Common myeloid progenitor, CD34-positive (primary cell): ENCODE measurements at places on chromosomes 7 and 10.

DNA sequence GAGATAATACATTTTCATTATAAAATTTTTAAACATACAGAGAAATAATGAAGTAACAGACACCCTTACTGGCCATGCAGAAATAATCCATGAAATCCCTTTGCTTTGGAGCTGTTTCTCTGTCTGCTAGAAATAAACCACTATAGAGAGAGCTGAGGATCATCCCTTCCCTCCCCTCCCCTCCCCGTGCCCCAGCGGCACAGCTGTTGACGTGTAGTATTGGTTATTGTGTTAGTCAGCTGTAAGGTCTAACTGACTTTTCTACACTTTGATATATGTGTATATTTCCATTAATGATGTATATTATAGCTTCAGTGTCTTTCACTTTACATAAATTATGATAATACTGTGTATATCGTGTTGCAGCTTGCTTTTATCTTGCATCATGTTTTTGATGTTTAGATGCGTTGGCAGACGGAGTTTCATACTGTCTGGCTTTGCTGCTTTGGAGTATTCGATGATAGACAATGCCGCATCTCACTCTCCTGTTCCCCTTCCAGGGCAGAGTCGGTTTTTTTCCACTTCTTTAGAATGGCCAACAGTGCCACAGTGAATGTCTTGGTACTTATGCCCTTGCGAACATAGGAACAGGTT, 27.4 kb upstream of the GRID1 start:
- no peak for DNase-seq

DNA sequence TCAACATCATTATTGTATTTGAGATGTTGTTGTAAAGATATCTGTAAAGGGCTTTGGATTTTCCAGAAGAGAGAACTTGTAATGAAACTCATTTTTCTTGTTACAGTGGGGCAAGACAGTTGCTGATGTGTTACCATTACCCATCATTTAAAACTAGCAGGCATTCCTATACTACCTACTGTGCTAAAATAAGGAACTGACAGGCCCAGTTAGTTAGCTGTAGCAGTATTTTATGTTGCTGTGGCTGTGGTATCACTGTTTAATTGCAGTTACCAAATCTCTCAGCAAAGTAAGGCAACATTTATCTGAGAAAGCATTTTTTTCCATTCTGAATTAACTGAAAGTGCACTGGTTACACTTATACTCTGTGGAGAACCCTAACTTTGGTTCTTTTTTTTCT, 9.9 kb downstream of the ST7 start:
- peak; percentile 46 for DNase-seq

GRCh38 chr7:55019191-55019690, 424 bp downstream of the EGFR start:
- DNase-seq, result no peak

DNA sequence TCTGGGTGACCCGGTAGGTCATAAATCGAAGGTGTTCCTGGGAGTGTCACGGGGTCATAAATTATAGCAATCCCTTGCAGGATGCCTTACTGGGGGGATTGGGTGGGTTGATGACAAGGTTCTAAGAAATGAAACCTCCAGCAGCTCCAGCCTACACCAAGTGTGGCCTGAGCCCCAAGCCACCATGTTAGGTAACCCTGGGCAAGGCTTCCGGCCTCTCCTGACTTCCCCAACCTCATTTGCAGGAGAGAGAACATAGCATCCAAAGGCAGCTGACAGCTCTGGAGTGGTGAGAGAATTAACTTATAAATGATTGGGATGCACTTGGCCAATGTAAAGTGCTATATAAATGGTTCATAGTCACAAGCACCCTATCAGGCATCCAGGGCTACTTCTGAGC, 52.8 kb upstream of the TMEM273 start:
- no peak for DNase-seq

DNA sequence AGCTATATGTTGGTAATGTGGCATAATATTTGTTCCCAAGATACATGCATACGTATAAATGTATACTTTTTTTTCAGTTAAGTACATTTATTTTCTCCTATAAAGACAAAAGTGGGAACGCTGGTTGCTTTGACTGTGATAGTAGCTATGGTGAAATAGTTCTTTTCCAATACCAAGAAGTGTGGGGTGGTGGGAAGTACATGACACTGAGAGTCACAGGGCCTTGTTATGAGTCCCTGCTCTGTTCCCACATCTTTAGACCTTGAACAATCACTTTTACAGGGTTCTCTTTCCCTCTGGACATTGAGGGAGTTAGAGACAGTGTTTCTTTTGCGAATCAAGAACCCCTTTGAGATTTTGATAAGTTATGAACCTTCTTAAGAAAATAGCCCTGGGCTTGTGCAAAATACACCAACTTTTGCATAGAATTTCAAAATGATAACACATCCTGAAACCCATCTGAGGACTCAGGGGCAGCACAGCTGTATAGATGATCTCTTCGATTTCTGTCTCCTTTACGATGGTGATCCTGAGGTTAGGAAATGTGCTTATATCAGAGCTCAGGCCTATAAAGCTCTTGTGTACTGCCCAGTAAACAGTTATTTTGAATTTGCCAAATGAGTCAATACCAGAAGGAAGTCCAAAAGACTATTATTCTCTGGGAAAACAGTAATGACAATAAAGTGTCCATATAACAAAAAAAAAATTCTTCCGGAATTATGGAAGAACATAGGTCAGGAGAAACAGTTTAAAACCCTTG, 1.1 kb downstream of the LMOD2 start:
- DNase-seq, result no peak

- DNase-seq, result peak; percentile 33
These were observed 2.7 kb downstream of the CALD1 start for GRCh38 chr7:134782121-134782623.

GRCh38 chr10:77946084-77946483, 19.5 kb upstream of the DLG5 start:
- no peak for DNase-seq

DNA sequence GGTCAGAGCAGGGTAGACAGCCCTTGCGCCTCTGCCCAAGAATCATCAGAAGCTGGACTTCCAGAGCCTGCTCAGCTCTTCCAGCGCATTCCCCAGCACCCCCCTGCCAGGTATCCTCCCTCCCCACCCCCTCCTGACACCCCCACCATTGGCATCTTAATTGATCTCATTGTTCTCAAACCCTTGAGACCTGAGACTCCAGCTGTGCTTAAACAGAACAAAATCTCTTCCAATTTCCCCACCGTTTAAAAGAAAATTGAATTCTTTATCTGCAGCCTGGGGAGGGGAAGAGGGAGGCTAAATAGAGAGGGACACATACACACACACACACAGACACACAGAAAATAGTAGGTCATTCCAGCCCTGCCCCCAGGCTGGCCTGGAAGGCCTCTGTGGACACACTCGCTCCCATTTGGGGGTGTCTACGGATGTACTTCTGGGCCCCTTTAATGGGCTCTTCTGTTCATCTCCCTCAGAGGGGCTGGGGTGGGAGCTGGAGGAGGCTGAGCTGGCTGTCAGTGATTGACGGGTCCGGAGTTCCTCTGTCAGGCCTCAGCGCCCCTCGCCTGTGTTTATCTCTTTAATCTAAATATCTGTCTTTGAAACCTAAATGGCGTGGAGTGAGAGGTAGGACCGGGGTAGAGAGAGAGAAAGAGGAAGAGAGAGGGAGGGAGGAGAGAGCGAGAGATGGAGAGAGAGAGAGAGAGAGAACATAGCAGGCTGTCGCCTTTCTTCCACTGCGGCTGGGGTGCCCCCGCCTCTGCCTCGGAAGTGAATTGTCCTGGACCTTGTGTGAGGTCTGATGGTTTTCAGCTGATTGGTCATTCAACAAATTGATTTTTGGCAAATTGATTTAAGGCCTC, 61.7 kb downstream of the C10orf105 start:
- DNase-seq, result peak; percentile 59

DNA sequence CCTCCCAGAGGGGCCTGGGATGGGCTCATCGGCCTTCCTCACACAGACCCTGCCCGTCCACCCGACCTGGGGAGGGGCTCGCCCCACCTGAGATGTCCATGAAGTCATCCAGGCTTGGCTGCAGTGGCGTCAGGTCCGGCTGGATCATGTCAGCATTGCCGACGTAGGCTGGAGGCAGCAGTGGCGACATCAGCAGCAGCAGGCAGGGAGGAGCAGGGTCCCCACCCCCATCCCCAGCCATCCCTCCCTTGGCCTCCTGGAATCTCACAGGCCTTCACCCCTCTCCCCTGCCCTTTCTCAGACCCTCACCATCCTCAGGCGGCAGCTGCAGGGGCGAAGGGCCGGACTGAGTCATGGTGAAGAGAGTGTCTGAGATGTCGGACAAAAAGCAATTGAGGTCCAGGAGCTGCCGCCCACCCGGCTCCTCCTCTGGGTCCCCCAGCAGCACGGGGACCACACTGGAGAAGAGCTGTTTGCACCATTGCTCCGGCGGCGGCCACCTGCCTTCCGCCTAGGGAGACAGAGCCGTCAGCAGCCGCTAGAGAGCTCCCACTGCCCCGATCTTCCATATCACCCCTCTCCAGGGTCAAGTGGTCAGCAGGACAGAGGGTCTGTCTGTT, 18.6 kb downstream of the MLXIPL start:
- DNase-seq, result no peak

DNA sequence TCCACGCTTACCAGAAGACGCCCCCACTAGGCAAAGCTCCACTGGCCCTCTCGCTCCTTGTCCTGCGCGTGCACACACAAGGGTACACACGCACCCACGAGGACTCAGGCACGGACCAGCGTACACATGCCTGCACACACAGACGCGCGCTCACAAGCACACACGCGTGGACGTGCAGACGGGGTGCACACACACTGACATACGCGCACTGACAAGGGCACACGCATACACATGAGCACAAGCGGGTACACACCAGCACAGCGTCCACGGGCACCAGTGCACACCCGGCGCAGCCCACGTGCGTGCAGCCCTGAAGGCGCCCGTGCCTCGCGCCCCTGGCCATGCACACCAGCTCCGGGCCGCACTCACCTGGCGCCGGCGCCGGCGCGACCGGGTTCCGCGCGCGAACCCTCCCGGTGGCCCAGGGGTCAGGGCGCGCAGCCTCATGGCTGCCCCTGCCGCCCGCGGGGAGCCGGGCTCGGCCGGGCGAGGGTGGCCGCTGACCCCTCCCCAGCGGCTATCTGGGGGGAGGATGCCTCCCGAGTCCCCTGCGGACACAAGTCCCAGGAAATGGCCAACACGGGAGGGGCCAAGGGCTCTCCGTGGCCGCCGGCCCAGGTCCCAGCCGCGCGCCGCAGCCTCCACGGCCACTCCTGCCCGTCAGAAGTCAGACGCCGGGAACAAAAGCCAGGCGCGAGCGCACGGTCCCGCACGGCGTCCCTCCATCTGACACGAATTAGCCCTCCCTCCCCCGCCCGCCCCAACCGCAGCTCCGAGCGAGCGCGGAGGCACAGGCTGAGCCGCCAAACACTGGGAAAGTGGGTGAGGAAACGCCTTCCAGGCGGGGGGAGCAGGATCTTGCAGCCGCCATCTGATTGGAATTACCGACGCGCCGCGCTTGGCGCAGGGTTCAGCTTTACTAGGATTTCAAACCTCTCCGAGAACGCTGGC, 45.0 kb downstream of the TNS3 start:
- peak; percentile 30 for DNase-seq

DNA sequence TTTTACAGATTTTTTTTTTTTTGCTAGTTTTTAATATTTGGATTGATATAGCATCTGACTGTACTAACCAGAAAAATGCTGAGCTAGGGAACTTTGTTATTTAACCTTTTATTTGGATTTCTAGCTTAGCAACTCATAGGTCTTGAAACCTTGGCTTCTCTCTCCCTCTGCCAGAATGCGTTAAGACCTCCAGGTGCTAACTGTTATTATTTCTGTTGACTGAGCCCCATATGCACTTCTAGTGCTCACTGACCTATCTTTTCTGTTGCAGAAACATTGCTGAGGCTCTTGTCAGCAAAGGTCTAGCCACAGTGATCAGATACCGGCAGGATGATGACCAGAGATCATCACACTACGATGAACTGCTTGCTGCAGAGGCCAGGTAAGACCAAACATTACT, 143.6 kb downstream of the LRRC4 start:
- DNase-seq, result no peak
